Naive thymus-derived CD4-positive, alpha-beta T cell (primary cell): ENCODE measurements at places on chromosomes 16 and 17.

DNA sequence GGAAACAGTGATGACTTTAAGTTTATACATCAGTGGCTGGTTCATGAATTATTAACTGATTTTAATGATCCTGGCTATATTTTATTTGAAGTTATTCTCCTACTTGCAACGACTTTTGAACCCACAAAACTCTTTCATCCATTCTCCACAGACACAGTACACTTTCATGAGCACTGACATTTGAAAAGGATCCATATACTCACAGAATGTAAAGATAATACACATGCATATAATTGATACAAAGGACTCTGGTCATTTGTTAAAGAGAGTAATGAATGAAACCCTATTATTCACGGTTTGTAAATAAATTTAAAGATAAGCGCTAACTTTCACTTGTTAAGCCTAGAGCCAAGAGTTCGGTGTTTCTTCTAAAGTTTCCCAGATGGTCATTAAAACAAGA lies 3.3 kb downstream of the TOX3 start:
- DNase-seq: no peak

DNA sequence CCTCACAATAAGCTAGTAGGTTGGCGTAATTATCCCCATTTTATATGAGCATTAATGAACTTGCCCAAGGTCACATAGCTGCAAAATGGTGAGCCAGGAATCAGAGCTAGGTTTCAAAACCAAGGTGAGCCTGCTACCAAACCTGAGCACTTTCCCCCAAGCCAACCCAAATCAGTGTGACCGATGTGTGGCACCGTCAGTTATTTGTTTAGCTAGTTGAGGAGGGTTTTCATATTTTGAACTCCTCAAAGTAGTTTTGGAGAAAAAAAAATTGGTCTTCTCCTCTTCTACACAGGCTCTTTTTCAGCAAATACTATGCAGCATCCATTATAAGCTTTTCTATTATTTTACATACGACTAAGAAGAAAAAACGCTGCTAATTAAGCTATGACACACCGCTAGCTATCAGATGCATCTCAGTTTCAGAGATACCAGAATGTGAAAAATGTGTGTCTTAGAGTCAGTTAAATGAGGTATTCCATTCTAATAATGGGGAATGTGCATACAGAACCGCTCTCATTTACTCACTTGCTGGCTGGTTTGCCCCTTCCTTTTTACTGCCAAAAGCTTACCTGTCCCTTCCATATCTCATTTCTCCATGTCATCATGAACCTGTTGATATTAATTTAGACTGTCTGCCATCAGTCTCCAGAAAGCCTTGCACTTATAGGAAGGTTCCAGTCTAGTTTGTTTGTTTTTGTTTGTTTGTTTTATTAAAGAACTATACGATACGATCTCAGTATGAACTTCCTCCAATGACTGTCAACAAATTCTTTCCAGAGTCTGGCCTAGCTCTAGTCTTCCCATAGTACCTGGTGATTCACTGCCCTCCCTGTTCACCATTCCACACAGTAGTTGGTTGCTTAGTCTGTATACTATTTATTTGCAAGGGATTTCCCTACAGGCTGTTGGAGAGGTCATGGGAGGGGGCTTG lies 2.2 kb upstream of the TBX4 start:
- DNase-seq: no peak

DNA sequence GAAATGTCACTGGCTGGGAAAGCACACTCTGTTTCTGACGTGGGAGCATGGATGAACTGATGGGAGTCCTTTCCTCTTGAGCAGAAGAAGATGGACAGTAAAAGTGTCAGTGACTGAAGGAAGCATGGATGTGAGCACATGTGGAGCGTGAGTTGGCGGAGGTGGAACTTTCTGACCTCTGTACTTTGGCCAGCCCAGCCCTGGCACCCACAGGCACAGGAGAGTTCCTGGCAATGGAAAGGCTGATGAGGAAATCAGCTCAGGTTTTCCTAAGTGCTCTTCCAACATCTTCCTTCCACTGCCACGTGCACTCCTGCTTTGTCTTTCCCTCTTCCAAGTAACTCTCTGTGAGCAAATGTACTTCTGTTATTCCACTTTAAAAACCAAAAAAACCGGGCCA lies 276.8 kb downstream of the NTN1 start:
- no peak for DNase-seq

GRCh38 chr17:72850410-72851118 lies 241.9 kb downstream of the SLC39A11 start:
- no peak for DNase-seq

DNA sequence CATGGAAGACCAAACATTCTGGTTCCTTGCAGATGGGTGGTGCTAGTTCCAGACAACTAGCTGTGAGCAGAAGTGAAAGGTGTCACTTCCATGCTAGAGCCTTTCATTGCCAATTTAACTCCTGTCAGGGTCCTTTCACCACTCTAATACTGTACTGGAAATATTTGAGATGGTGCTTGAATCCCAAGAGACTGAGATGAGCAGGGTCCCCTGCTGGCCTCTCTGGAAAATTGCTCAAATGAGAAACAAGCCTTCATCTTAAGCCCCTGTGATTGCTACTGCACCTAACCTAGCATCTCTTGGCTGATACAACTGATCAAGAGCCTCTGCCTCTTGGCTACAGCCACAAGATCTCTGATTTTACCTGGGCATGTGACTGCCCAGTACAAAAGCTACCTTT lies 7.4 kb upstream of the VAC14 start:
- no peak for DNase-seq

DNA sequence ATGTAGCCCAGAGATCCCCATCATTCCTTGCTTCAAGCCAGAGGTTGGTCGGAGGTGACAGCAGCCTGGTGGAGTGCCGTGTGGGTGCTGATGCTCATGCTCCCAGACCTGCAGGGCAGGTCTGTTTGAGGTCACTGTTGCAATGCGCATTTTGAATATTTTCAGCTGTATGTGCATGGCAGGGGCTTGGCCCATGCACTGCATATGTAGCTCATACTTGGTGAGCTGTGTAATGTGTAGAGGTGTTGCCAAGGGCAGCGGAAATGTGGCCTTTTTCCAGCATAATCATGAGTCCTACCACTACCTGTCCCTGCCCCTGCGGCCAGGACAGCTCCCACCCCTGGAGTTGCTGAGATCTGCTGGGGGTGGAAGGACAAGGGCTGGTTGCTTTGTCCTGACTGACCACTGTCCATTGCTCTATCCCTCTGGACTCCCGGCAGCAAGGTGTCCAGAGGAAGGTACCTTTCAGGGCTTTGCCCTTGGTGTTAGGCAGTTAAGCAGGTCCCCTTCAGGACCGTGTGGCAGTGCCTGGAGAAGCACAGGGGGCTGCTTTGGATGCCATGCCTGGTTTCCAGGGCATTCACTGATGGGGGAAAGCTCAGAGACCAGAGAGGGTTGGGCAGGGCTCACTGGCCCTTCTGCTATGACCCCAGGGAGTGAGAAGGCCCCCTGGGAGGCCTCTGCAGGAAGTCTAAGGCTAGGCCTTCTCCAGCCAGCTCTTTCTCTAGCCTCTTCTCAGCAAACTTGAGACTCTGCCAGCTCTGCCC lies 215.2 kb downstream of the NTN1 start:
- DNase-seq: no peak
